ENCODE measurements at places on chromosomes 1 and 21.

- DNase-seq = no peak
Measured at GRCh38 chr1:155077758-155078445, 735 bp upstream of the EFNA3 start.

DNA sequence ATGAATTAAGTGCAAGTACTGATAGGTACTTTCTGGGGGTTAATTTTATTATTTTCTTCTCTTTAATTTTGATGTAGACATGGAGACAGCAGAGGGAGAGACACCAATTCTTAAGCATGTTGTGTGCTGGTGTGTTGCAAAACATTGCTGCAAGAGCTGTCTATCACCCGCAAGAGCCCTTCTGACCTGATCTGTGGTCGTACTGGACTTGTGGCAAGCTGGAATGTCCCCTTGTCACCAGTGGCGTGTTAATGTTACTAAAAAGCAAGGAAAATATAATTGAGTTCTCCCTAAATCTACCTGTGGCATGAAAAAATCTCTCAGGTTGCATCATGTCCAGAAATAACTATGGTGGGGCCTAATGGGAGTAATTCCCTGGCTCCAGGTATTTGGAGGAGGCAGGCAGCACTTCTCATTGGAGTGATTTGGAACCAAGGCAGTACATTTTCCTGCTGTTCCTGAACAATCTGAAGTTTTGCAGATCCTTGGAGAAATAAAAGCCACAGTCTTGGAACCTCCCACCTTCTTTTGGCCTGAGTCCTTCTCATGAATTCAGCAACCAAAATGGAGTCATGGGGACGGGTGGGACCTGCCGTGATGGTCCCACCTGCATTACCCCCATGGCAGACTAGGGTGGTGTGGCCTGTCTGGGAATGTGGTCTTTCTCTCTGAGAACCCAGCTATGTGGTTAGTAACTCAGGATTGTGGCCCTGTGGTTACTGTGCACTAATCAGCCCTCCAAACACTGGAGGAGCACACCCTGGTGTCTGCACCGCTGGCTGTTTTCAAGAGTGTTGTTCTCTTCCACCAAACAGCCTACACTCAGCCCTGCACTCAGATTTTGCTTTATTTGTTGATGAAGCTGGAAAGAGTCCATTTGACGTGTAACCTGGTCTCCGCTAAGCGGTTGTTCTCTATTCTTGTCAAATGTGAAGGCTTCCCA lies 57.4 kb downstream of the GALNT2 start:
- no peak for DNase-seq

GRCh38 chr21:26559099-26559498 lies 14.0 kb downstream of the CYYR1 start:
- DNase-seq = no peak

- DNase-seq = no peak
Measured at GRCh38 chr1:86887479-86888162, 26.3 kb downstream of the SELENOF start.

- DNase-seq = no peak
Measured at GRCh38 chr1:30976143-30976542, 67.6 kb upstream of the SDC3 start.

GRCh38 chr1:17878837-17879236 lies 123.7 kb downstream of the ACTL8 start:
- DNase-seq = no peak

GRCh38 chr1:40316595-40317393 lies at the start of gene COL9A2:
COL9A2 (minus strand) TSS chr1:40317286; CDS start chr1:40317197, 89 bp downstream.
- no peak for DNase-seq

- DNase-seq = no peak
Measured at GRCh38 chr1:228273720-228274451, 66.0 kb downstream of the OBSCN start.

GRCh38 chr1:21378705-21379494 lies 61.0 kb upstream of the NBPF3 start:
- no peak for DNase-seq

GRCh38 chr1:155313261-155313660 lies 4.6 kb downstream of the FDPS start:
- DNase-seq = no peak

- no peak for DNase-seq
Measured at GRCh38 chr1:208178091-208178529, 66.1 kb downstream of the PLXNA2 start.

GRCh38 chr1:152348447-152348846 lies 11.4 kb downstream of the FLG2 start:
- DNase-seq = peak; percentile 1

DNA sequence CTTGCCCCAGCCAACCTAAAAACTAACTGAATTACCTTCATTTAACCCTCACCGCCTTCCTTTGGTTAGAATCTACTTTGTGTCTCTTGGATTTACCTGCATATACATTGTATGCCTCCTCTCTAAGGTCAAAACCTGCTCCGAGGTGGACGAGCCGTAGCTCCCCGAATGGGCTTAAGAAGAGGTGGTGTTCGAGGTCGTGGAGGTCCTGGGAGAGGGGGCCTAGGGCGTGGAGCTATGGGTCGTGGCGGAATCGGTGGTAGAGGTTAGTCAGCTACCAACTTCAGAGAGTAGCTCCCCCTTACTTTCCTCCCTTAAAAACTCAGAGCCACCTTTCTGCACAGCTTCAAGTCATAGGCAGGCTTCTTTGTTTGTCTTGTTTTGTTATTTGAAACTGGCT lies 9.2 kb downstream of the CHTOP start:
- no peak for DNase-seq

GRCh38 chr1:233060461-233060994 lies 110.1 kb downstream of the NTPCR start:
- no peak for DNase-seq

DNA sequence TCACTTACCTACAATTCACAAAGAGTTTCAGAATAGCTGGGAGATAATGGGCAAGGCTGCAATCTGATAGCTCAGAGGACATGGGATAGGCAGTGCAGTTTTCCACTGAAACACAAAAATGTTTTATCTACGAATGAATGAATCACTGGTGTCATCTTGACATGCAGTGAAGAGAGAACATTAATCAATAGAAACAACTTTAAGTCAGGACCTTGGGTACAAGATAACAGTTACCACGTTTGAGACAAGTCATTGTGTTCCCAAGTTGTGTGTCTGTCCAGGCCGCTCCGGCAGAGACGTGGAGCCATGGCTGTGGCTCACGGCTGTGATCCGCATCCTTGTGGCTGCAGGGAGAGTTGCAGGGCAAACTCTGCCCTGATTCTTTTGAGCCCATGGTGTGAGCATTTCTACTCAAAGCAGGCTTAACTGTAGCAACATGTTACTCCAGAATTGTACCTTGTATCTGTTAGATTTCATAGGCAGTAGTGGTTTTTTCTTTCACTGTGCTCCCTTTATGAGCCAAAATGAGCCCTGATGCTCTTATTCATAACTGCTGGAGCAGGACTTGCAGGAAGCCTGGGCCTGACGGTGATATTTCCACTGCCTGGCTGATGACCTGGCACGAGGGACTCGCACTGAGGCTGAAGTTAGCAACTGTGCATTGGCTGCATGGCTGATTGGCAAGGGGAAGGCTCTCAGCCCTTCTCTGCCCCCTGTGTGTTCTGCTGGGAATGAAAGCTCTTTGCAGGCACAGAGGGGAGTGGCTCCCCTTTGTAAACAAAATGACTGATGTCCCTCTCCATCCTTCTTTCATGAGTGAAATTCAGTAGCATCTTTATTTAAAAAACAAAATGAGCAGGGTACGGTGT lies 465.2 kb downstream of the AJAP1 start:
- no peak for DNase-seq

DNA sequence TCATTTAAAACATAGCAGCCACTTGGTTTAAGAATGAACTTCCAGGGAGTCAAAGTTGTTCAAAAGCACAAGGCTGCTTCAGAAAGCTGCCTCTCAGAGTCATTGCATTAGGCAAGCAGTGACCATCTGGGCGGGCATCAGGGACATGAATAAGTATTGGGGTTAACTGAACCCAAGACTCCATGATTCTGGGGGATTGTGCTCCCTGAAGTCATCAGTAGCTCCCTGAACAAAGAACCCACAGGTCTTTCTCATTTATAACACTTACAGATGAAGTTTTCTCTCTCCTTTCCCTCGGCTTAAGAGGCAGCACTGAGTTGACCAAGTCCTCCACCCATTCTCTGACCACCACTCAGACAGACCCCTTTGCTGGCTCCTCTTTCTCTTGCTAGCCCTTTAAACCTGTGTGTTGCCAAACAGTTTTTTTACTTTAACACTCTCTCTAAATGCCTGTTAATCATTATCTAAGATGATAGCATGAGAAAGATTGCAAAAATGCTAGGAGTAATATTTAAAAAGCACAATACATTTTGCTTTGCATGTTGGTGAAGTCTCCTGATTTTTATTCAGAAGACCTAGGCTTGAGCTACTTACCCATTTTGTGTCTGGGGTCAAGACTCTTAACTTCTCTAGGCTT lies 77.0 kb upstream of the ARHGAP29 start:
- DNase-seq = no peak

GRCh38 chr1:222948079-222948478 lies 133.2 kb downstream of the DISP1 start:
- DNase-seq = no peak

DNA sequence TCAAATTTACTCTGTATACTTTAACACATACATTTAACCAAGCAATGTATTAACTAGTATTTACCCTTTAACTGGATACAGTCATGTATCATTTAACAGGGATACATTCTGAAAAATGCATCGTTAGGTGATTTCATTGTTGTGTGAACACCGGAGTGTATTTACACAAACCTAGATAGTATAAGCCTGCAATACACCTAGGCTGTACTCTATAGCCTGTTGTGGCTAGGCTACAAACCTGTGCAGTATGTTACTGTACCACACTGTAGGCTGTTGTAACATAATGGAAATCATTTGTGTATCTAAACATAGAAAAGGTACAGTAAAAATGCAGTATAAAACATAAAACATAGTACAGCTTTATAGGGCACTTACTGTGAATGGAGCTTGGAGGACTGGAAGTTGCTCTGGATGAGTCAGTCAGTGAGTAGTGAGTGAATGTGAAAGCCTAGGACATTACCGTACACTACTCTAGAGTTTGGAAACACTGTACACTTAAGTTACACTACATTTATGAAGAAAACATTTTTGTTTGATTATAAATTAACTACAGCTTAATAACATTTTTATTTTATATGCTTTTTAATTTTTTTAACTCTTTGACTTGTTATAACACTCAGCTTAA lies 21.3 kb downstream of the RGS4 start:
- DNase-seq = no peak

- no peak for DNase-seq
Measured at GRCh38 chr1:75133750-75134646, at the start of gene LHX8. LHX8 (plus strand) TSS chr1:75134388; CDS start chr1:75136615, 2,227 bp downstream.

DNA sequence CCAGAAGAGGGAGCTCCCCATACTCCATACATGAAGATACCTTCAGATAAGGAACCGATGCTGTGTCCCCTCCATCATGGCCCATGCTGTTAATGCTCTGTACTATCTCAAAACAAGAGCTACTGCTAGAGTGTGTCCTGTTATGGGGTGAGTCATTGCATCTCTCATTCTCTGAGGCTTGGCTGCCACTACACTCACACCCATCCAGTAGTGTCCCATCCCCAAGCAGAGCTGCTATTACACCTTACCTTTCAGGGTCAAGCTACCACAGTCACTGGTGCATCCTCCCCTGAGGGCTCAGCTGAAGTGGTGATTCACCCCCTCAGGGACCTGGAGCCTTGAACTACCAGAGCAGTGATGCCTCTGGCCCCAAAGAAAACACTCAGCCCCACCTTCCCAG lies 198.5 kb downstream of the PLA2G4A start:
- DNase-seq = no peak

- no peak for DNase-seq
Measured at GRCh38 chr1:204263254-204263910, 49.6 kb upstream of the GOLT1A start.

DNA sequence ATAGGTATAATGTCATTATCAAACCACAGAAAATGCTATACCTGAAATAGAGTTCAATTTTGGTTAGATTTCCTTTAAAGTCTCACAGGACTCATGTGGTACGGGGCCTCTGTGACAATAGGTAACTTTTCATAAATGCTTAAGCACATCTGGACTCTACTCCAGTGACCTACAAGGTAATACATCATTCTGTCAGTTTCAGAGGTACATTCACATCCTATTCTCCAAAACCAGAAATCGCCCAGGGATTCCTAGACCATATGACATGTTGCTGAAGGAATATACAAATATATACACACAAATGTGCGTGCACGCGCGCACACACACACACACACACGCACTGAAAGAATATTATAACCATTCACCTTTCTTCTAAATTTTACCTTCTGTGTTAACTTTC lies 311.8 kb downstream of the SMYD3 start:
- DNase-seq = no peak

DNA sequence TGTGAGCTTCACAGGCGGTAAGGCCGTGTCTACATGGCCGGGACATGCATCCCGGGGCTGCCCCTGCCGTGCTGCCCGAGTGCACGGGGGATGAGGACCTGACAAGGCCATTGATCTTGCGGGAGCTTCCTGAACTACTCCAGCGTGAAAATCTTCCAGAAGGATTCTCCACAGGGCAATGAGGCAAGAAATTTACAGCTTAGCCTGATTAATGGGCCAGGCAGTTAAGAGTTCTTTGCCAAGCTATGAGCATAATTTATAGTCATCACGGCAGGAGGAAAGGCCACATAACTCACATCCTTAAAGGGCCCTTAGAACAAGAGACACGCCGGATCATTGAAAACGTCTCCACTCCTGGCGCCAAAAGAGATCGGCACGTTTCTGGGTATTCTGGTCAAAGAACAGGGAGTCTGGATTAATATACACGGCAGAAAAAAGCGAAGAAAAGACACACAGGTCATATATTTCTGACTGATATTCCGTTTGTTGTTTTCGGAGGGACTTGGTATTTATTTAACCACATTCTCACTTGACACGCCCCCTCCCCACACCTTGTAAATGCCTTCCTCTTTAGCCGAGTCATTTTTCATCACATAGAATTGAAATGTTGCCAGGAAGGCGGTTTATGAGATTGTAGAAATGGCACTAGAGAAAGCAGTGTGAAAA lies 180.5 kb downstream of the DYRK1A start:
- no peak for DNase-seq

DNA sequence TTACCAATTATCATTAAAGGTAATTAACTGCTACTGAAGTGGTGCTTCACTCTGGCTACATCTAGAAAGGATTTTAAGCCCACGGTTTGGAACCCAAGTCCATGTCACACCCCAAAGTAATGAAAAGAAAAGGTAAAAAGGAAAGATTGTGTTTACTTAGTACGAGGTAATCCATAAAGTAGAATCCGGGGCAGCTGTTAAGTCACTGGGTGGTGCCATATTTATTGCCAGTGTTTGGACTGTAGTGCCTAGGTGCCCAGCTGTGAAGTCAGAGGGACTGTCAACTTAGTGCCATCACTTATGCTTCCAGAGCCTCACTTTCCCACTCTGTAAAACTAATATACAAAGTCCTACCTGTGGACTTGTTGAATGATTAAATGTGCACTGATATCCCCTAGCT lies 52.2 kb upstream of the GRHL3 start:
- DNase-seq = peak; percentile 5

DNA sequence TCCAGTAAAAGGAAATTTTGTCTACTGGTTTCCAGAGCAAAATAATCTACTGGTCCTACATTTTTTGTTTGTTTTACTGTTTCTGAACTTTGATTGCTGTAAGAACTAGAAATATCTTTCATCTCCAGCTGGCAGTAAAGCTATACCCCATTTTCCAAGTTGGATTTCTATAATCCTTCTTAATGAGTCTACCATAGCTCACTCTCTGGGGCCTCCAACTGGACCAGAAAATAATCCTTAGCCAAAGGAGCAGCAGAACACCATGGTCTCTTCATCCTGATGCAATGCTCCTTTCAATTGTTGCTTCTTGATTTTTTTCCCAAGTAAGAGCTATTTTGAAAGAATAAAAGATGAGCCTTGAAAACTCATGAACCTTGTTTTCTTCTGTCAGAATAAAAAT lies 110.0 kb upstream of the COL11A1 start:
- no peak for DNase-seq
